Activated T-helper 1 cell treated with anti-CD3 and anti-CD28 coated beads, Interleukin-12 subunit alpha, Interleukin-12 subunit beta, Interleukin-2, Interleukin-4 antibody, amounts not matched to agents 30 ng/mL and 10 ng/mL and 1 ng/mL, durations not matched to agents 14 hours and 24 hours and 36 hours (primary cell): ENCODE measurements at places on chromosomes 7 and 10.

GRCh38 chr10:49303711-49304110, 4.7 kb downstream of the C10orf71 start:
- DNase-seq = no peak

DNA sequence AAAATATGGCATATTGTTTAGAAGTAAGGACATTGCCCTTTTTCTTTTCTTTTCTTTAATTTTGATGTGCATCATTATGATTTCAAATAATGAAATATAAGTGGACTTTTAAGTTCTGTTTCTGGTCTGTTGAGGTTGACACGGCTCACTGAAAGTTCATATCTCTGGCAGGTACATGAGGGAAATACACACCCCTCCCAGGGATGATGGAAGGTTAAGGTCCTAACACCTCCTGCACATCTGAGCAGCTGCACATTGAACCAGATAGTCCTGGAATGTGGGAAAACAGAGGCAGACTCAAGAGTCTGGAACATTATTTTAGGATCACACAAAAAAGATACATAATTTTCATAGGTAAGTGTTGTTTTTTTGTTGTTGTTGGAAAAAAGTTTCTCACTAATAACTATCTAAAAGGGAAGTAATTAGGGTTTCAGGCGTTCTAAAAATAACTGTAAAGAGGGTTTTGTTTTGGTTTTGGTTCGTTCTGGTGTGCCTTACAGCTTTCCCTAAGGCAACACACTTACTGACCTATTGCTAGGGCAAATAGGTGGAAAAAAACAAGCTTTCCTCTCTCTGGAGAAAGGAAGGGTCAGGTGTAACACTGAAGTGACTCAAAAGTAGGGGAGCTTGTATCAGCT, 201.2 kb upstream of the PRKCQ start:
- no peak for DNase-seq

DNA sequence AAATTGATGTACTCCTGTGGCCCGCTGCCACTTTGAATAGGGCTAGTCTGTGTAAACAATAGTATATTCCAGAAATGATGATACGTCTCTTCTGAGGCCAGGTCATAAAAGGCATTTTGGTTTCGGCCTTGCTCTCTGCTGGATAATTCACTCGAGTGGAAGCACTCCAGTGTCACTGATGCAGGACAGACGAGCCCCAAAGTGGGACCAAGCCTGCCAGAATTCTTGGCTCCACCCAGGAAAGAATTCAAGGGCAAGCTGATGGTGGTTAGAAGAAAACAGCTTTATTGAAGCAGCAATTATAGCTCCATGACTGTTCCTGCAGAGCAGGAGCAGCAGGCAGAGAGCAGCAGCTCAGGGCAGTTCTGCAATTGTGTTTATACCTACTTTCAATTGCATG, 717.6 kb downstream of the GRM8 start:
- DNase-seq = no peak

- DNase-seq = no peak
Measured at GRCh38 chr7:90657481-90657880, 61.4 kb downstream of the CDK14 start.

DNA sequence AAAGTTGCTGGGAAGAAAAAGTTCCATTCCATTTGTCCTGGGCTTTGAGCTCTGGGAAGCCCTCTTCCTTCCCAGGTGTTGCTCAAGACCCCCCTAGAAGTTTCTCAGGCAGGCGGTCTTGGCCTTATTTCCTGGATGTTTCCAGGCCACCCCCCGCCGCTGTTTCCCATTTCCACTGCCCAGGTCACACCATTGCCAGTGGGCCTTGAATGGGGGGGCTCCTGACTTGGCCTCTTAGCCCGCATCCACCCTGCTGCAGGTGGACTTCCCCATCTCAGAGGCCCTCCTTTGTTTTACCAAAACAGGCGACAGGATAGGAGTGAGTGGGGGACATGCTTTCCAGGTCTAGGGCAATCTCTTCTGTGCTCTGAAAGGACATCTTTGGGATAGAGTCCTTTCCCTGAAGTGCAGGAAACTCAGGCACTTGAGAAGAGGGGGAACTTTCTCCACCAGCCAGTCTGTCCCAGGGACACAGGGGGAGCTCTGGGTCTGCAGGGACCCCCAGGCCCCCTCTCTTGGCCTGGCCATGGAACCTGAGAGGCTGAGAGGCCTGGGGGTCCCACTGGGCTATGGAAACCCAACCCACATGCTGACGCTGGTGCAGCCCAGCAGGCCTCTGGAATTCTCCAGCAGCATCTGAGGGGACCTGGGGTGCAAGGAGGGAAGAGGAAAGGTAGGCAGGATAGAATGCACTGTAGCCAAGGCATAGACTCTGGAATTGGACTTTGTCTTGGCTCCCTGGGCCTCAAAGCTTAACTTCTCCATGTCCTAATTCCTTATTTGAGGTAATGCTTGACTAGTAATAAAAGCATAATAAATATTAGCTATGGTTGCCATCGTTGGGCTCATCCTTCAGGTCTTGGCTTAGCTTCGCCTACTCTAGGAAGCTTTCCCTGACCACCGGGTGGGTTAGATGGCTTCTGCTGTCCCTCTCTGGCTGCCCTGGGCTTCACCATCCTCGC, 17.6 kb downstream of the NEURL1 start:
- DNase-seq = no peak
